Stimulated activated CD8-positive, alpha-beta memory T cell treated with anti-CD3 and anti-CD28 coated beads, Interleukin-4, amount 100 ng/mL, for 4 hours (primary cell): ENCODE measurements at places on chromosomes 1 and 21.
A peak's percentile ranks its signal among the peaks of the same experiment; 100 is the strongest.

DNA sequence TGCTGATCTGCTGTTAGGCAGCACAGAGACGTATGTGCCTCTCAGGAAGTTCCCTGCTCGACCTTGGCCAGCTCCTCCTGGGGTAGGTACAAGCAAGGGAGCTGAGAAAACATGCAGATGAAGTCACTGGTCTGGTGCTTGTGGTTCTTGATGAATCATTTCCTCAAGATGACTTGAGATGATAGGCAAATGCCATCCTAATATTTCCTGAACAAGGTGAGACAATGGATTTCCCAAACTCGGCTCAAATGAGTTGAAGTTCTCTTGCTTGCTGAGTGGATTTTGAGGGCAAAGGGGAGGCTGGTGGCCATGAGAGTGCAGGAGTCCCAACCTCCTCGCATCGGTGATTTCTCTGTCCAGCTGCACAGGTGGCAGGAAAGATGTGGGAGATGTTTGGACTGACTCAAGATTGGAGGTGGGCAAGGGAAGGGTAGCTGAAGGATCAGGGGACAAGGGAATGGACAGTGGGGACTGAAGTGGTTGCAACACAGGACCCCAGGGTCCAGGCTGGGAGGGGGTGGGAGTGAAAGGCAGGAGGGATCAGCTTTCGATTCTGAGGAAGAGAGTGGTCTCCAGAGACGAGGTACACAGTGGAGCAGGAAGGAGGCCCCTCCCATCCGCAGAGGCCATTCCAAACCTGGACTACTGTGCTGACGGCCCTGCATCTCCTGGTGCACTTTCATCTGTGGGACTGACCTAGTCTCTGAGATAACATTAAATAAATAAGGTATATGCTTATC, 63.9 kb downstream of the CAPN2 start:
- DNase-seq: peak; percentile 12

DNA sequence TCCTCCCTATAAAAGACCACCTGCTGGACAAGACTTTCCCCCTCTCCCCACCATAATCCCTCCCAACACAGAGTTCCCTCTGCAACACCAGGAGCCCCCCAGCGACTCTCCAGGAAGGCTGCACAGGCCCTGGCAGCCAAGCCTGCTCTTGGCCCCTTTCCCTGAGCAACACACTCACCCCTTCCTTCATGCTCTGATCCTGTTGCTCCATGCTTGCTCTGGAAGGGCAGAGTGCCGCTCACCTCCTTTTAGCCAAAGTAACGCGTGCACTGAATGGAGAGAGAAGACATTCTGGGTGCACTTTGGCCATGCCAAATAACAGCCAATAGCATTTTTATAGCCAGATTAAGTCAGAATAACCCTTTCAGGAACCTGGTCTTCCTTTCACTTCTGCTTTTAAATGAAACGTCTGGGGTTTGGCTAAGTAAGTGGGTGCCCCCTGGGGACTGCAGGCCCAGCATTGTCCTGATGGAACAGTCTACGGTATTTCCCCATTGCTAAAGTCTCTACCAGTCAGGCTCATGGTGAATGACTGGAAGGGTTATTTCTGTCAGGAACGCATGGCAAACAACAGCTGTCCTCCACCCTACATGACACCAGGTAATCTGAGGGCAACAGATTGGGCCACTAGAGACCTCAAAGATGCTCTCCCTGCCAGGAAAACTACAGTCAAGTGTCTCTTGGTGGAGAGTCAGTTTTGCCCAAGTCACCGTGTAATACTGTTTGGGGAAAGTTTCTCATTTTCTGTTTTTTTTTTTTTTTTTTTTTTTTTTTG, at the start of gene SLC2A5:
SLC2A5 (minus strand) TSS at position 310 of the 775 bp plus-strand sequence; CDS start at position 211, 99 bp downstream.
- no peak for DNase-seq

GRCh38 chr1:225768662-225769426, 8.8 kb upstream of the SRP9 start:
- DNase-seq: no peak

GRCh38 chr1:209723756-209724693, 19.4 kb downstream of the HSD11B1 start:
- no peak for DNase-seq

- DNase-seq: no peak
Measured at GRCh38 chr1:65059930-65060538, 88.0 kb upstream of the AK4 start.

DNA sequence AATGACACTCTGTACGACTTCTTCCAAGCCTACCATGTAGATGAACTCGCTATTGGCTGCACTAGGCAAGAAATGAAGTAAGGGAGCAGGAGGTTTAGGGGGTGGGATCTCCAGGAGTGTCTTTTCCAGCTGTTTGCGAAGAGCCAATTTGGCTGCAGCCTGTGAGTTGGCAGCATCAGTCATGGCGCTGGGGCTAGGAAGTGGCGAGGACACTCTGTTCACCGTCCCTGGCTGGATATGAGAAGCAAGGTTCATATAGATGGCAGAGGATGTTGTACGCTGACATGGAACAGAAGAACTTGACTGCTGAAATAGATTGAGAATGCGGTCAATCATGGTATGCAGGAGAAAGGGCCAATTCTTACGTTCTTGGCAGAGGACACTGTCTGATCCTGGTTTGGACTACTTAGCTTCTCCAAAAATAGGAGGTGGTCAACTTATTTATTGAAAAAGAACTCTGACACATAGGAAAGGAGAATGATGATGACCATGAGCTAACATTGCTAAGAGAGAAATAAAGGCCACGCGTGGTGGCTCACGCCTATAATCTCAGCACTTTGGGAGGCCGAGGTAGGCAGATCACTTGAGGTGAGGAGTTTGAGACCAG, 41.2 kb downstream of the SLC27A3 start:
- no peak for DNase-seq

GRCh38 chr1:34406377-34406776, 229.7 kb downstream of the C1orf94 start:
- DNase-seq: no peak

- no peak for DNase-seq
Measured at GRCh38 chr1:147341246-147341645, 98.8 kb downstream of the CHD1L start.

GRCh38 chr1:66597500-66597899, 63.5 kb downstream of the SGIP1 start:
- DNase-seq: no peak

DNA sequence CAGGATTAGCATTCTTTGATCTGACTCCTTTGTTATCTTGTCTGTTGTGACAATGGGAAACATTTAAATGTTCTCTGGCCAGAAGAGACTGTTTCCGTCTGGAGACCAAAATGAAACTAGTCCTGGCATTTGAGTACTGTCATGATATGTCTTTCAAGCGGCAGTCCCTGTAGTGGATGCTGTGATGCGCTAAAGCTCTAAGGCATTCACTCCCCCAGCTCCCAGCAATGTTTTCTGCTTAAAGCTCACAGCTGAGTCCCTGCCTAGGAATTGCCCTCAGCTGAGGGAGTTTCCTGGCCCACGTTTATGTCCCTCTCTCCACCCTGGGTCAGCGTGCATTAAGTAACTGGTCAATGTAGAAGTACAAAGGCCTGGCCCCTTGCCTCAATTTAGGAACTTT, 109.4 kb downstream of the UCHL5 start:
- DNase-seq: no peak

GRCh38 chr1:10353282-10353681, 45.6 kb upstream of the PGD start:
- DNase-seq: no peak

GRCh38 chr1:9326596-9326995, 33.9 kb downstream of the SPSB1 start:
- DNase-seq: no peak

DNA sequence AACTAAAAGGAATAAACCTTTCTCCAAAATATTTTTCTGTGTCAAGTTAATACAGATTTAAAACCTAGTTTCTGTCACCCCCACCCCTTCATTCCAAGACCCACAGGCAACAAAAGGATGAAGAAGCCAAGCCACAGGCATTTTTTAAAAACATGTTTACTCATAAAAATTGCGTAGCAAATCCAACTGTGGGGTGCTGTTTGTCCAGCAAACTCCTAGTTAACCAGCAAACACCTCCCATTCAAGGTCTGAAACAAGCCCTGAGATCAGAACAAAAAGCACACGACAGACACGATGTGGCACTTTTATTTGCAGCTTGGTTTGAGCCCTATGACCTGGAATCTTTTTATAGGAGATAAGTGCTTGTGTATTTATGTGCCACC, 149.9 kb upstream of the CAMK1G start:
- DNase-seq: no peak

- DNase-seq: no peak
Measured at GRCh38 chr1:88763649-88764406, 79.8 kb downstream of the PKN2 start.

DNA sequence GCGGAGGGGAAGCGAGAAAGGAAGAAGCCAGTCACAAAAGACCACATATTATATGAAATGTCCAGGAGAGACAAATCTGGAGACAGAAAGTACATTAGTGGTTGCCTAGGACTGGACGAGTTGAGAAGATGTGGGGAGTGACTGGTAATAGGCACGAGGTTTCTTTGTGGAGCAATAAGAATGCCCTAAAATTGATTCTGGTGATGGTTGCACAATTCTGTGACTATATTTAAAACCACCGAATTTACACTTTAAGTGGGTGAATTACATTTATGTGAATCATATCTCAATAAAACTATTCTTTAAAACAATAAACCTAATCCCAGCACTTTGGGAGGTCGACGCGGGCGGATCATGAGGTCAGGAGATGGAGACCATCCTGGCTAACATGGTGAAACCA, 63.1 kb downstream of the ZNF281 start:
- no peak for DNase-seq

DNA sequence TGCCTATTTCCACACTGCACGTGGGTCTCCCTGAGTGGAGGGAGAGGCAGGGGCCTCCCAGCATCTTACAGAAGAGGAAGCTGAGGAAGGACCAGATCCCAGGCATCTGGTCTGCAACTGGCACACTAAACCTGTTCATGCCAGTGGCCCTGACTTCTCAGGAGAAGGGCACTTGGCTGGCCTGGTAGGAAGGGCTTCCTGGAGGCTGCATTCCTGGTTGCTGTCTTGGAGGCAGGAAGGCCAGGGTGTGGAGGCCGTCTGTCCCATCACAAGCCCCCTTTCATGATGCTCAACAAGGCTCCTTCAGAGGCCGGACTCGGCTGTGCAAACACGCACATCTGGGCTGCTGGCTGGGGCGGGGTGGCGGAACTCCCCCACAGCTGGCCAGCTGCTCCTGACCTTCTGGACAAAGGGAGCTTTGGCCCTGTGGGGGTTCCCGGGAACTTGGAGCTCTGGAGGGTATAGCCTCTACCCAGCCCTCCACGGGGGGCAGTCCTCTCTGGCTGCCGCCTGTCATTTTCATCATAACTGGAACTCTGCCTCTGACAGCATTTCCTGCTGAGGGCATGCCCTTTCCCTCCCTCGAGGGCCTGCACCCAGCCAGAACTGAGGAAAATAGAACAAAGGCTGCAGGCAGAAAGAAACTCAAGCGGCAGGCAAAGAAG, 39.2 kb upstream of the POU3F1 start:
- DNase-seq: no peak

GRCh38 chr1:193338194-193338593, 151.8 kb upstream of the B3GALT2 start:
- no peak for DNase-seq

GRCh38 chr1:84726593-84727499, 36.6 kb upstream of the SSX2IP start:
- DNase-seq: no peak

DNA sequence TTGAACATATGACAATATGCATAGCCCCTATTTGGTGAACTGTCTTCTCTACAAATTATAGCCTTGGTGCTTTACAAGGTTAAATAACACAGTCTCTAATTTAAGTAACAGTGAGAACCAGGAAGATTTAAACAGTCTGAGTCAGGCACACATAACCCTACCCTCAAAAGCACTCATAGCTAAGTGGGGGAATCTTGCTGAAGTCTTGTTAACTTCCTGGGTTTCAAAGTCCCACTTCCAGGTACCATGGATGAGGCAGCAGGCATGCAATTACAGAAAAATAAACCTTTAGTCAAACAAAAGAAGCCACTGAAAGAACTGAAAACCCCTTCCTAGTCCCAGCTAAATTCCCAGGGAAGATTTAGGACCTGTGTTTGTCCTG, 147.6 kb downstream of the PBX1 start:
- no peak for DNase-seq

DNA sequence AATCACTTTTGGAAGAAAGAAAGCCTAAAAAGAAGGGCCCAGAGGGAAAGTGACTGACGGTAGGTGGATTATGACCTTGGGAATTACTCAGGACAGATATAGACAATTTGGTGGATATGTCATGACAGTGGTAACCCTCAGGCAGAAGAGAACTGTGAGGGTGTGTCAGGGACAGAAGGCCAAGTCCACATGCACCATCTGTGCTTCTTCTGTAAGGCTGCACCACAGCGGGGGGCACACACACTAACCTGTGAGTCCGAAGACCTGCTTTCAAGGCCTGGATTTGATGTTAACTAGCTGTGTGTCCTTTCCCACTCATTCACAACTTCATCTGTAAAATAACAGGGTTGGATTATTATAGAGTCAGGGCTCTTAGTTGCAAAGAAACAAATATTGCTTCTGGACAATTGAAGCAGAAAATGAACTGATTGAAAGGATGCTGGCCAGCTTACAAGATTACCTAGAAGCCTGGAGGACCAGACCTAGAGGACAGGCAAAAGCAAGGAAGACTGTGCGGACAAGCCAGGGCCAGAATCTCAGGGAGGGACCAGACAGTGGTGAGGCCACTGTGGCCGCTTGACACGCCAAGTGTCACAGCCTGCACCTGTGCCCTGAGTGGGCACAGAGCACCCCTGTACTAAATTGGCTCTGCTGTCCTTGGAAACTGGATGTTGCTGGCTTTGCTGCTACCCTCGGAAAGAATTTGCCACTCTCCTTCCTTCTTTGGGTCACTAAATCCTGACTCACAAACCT, 34.7 kb upstream of the USP24 start:
- DNase-seq: no peak

DNA sequence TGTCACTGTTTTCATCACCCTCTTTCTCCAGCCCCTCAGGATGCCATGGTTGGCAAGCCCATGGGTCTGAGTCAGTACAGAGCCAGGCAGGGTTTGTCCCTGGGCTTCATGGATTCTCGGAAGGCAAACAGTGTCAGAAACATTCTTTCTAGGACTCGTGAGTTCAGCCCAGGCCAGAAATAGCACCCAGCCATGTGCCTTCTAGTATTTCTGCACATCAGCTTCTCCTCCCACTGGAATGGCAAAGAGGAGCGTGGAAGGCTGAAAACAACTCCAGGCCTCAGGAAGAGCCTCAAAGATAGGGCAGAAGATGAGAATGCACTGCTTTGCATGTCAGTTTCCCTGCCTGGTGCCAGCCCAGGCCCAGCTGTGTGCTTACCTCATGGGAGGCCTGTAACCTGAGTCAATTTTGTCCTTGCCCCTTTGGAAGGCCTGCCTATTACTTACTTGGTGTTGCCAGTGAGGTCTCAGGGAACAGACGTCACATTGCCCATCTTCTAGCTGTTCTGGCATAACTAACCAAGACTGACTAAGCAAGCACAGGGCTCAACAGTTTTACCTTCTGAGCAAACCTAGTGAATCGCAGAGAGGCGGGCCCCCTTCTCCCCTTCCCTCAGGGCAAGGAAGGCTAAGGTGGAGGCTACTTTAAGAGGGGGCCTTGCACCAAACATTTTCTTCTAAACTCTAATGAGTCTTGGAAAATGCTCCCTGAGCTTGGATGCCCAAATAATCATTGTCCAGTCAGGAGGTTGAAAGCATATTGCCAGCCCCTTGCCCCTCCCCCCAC, 42.4 kb downstream of the GLUL start:
- DNase-seq: no peak

GRCh38 chr1:192787914-192788585, 20.8 kb upstream of the RGS2 start:
- no peak for DNase-seq
